Activated CD8-positive, alpha-beta T cell treated with anti-CD3 and anti-CD28 coated beads for 36 hours (primary cell): ENCODE measurements at places on chromosomes 7 and 10. TPM values are rescaled to one million over a fixed set of nuclear protein-coding genes. Genes with fewer than 3 reads are reported as not detected.

The GRID2IP gene
- 0.23 TPM for total RNA-seq

The IQUB gene
- total RNA-seq, result not detected

The FXYD4 gene
- total RNA-seq, result not detected

The GJD4 gene
- total RNA-seq, result not detected

The PPP1R9A gene
- total RNA-seq, result 0.13 TPM

The ANKRD7 gene
- total RNA-seq, result 1.2 TPM

The CALN1 gene
- 0.16 TPM for total RNA-seq

The NRCAM gene
- total RNA-seq, result 3.2 TPM

The HYAL4 gene
- total RNA-seq, result not detected

The AKR1C4 gene
- not detected for total RNA-seq
